ENCODE measurements at places on chromosomes 2 and 18.

DNA sequence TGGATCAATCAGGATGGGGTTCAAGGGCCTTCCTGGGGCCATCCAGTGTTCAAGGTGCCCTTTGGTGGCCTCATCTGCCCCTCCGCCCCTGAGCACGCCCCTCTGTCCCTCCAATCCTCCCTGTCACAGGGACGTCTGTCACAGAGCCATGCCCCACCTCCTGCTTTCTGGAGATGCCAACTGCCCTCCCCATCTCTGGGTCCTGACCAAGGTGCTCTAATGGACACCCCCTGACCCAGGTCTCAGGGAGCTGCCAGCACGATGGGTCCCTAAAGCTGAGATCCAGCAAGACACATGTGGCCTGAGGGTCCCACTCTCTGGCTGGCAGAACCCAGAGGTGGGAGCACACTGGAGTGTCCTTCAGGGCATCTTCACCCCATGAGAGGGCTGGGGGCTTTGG is 2.1 kb upstream of the TEKT4 start:
- DNase-seq, result no peak

DNA sequence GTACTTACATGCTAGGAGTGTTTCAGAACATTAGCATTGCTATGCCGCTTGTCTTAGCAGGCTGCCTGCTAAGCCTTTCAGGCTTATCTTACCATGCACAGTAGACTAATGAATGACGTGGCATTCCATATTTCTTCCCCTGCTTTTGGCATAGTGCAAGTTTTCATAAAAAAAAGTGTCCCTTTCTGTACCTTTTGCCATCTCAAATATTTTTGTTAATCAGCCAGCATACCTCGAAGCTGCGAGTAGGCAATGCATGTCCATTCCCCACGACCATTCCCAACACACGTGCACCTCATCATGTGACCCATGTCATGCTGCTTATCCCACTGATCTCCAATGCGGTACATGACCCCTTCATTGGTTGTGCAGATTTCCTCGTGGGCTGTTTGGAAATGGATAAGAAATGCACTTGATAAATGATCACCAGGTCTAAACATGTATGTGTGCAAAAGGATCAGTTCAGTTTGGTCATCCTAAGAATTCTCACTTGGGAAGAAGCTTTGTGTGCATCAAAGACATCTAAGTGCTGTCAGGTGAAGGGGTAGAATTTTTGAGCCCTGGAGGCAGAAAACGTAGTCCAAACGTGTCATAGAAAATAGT is 13.9 kb downstream of the FN1 start:
- no peak for DNase-seq

GRCh38 chr2:199273042-199273511 is 184.7 kb downstream of the SATB2 start:
- peak; percentile 58 for DNase-seq

GRCh38 chr18:43875511-43875910 is 598.2 kb upstream of the SYT4 start:
- no peak for DNase-seq

DNA sequence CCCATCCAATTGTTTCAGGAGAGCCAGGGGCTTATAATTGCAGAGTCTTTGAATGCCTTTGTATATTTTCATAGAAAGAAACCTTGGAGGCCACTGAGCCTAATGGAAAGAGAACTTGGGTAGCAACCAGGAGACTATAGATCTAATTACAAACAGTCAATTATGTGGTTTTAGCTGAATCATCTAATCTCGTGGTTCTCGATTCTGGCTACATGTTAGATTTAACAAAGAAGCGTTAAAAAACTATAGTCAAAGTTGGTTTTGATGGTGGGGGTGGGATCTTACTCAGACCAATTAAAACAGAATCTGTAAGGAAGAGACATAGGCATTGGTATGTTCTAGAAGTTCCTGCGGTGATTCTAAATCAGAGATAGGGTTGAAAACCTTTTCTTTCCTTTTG is 344.1 kb downstream of the CNTNAP5 start:
- DNase-seq, result no peak

DNA sequence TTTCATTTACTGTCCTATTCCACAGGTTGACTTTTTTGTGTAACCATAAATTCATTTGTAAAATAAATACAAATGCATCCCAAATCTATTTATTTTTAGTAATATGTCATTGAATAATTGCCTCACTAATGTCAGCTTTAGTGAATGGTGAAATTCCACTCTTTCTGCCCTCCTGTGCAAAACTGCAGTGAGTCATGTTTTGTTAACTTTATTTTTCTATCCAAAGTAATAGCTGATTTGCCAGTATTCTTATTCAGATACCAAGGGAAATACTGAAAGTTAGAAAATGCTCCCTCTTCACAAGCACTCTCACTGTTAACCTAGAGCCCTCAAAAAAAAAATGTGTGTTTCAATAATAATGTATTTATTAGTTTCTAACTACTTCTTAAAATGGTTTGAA is 322.8 kb downstream of the RIT2 start:
- peak; percentile 2 for DNase-seq

- no peak for DNase-seq
Observed at GRCh38 chr2:144663207-144663606, 143.3 kb upstream of the ZEB2 start.

GRCh38 chr2:88747990-88748389 is 56.5 kb downstream of the RPIA start:
- DNase-seq, result no peak

- no peak for DNase-seq
Observed at GRCh38 chr2:37387148-37387835, 42.9 kb downstream of the QPCT start.

DNA sequence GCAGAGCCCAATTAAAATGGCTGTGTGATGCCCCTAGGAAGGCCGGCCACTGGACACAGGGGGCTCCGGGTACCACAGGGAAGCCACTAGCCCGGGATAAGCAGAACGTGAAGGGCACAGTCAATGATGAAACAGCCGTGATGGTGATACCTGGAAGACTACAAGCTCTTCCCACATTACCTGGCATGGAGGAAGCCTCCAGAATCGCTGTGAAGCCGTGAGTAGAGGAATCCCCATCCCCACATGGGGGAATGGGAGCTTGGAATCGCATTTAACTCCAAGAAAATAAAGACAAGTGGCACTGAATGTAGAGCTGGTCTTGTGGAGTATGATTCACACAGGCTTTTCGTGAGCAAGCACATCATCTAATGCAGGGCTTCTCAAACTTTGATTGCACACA is 16.1 kb downstream of the GALNT14 start:
- DNase-seq, result no peak

DNA sequence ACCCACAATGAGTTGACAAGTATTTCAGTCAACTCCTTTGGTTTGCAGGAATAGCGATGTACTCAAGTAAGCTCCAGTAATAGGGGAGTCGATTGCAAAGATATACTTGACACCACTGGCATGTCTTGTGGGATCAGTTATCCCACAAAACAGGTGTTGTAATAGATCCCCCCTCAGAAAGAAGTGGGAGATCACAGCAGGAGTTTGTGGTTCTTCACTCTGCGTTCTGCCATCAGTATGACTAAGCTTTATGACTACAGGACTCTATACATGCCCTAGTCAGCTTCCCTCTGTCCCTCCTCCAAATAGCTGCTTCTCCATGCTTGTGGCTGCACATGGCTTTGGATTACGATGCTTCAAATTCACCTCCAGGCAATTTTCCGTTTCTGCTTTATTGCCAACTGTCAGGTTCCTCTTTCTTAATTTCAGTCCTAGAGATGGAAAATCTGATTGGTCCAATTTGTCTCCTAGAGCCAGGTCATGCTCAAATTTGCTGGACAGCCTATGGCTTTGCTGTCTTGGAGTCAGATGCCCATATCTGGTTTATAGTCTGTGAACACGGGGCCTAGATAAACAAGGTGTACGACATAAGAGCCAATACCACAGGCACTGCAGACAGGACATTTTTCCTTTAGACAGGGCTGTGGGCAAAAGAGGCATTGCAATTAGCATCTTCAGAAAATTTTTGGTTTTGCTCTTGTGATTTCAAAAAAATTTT is 221.7 kb downstream of the PAX3 start:
- DNase-seq, result no peak

GRCh38 chr2:95374451-95374920 is 28.0 kb upstream of the FAHD2A start:
- DNase-seq, result no peak

GRCh38 chr18:12456441-12456840 is 48.7 kb downstream of the PRELID3A start:
- DNase-seq, result no peak

- no peak for DNase-seq
Observed at GRCh38 chr2:42906557-42907411, 114.4 kb upstream of the HAAO start.

DNA sequence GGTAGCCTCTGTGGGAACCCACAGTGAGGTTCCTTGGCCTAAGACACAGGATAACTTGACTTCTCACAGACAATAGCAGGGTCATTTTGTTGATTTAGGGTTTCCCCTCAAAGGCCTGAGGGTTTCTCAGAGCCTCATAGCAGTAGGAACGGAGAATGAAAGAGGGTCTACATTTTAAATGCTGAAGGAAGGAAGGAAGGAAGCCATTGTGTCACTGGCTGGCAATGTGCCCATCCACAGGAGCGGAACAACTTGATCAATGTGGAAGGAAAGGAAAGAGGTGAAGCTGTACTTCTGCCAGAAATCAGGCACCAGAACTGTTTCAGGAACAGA is 5.1 kb downstream of the IL1B start:
- DNase-seq, result no peak

- DNase-seq, result no peak
Observed at GRCh38 chr2:109062145-109062858, 66.7 kb upstream of the SH3RF3 start.

GRCh38 chr18:46750626-46751025 is 6.2 kb downstream of the ST8SIA5 start:
- DNase-seq, result no peak

DNA sequence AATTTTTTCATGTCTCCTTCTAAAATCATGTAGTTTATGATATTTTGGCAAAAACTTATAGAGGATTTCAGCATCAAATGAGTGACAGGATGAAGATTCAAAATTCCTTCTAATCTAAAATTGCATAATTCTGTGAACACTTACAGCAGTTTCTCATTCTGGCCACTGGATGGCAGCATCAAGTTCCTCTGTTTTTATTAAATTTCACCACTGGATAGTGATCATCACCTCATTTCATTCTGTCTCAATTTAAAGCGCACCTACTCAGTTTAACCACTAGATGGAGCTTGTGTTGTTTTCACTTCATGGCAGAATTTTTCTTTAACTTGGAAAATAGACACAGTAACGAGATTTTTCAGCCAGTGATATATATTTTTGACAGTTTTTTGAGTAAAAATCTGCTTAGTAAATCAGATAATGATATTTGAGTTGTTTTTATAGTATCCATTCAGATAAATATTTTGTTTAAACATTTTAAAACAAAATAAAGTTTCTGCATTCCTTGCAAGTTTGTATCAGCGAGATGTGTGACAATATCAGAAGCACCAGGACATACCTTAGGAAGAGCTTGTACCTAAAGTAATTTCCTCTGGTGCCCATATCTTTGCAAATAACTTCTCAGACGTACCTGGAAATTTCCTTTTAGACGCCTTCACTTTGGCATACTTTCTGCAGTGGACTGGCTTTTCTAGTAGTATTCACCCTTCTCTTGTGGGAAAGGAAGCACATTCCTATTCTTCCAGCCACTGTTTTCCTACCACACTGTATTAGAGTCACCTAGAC is 94.7 kb upstream of the ARHGAP15 start:
- peak; percentile 40 for DNase-seq

DNA sequence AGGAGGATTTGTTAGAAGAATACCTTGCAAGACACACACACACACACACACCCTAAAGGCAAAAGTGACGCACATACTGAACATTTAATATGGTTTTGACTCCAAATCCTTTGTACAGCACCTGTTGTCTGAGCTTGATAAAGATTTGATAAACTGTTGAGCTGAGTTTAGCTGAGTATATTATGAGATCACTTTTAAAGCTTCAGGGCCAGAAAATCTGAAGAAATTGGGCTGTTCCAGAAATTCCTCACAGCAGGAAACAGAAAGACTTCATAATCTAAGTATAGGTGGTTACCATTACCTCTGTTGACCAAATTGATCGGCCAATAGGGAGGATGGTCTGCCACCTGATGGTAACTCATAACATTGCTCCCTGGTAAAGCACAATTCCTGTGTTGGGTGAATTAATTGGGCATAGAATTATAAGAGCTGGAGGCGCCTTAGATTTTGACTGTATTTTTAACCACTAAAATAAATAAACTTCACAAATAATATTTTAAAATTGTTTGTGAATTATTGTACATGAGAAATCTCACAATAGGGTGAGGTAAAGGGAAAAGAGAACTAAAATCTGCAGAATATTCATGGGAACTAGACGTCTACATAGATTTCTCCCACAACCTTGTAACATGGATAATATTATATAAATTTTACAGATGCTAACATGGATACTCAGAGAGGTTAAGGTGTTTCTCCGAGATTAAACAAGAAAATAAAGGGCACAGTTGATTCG is 21.8 kb upstream of the RPIA start:
- DNase-seq, result no peak

DNA sequence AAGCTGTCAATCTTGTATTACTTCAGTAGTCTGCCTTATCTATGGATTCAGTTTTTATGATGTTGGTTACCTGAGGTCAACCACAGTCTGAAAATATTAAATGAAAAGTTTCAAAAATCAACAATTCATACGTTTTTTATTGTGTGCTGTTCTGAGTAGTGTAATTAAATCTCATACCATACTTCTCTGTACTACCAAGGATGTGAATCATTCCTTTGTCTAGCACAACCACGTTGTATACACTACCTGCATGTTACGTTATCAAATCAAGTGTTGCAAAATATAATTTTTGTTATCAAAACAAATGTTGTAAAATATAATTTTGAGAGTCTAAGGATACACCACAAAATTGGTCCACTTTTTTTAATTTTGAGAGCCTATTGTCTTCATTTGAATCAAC is 590.2 kb upstream of the SETBP1 start:
- DNase-seq, result no peak

GRCh38 chr2:205032093-205032551 is 486.8 kb downstream of the PARD3B start:
- no peak for DNase-seq

GRCh38 chr18:77337604-77338003 is 88.0 kb downstream of the GALR1 start:
- DNase-seq, result no peak

- no peak for DNase-seq
Observed at GRCh38 chr2:126952216-126952615, 53.5 kb downstream of the TEX51 start.

GRCh38 chr2:128714851-128715312 is 396.2 kb upstream of the HS6ST1 start:
- DNase-seq, result no peak
